ENCODE measurements at places on chromosomes 2 and 18.

DNA sequence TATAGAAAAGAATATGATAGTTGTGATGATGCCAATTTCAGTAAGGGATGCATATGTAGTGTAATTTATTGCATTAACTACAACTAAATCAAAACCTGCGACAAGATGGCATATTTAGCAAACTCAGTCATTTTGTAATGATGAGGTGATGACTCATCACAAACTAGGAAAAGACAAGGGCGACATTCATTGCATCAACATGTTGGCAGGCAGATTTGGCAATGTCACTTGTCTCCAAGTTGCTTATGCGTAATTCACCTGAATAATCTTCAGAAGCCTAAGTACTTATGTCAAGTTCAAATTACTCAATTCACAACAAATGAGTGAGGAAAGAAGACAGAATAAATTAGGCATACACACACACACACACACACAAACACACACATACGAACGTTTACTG lies 273.2 kb upstream of the RGPD4 start:
- DNase-seq: no peak

DNA sequence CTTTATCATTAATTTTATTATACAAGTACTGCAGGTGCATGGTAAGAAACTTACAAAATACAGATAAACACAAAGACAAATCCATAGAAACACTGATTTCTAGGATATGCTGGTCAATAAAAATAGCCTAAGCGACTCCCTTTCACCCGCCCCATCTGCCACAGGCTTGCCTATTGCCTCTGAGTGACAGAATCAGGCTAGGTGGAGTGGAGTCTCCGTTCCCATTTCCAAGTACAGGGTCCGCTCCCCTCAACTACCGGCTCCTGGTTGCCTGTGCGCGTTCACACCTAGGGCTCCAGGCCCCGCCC lies 201 bp upstream of the TRAPPC12 start:
- no peak for DNase-seq

- DNase-seq: peak; percentile 56
Measured at GRCh38 chr2:38509314-38509946, 93.3 kb downstream of the HNRNPLL start.

GRCh38 chr2:190205657-190206056 lies 114.0 kb downstream of the HIBCH start:
- DNase-seq: no peak

DNA sequence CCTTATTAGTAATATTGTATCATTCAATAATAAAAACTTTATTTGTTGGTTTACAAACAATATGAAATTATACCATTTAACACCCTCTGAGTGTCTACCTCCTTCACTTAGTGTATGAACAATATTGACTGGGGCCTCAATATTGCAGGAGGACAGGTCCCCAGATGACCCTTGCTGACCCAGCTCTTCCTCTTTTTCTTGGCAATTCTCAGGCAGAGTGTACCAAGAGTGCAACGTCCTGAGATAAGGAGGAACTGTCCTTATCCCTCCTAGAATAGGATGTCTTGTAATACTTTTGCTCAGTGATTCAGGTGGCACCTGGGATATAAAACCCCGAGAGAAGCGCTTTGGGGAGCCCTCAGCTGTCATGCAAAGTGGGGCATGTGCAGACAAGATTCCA lies 76.8 kb downstream of the PLA2R1 start:
- DNase-seq: no peak

DNA sequence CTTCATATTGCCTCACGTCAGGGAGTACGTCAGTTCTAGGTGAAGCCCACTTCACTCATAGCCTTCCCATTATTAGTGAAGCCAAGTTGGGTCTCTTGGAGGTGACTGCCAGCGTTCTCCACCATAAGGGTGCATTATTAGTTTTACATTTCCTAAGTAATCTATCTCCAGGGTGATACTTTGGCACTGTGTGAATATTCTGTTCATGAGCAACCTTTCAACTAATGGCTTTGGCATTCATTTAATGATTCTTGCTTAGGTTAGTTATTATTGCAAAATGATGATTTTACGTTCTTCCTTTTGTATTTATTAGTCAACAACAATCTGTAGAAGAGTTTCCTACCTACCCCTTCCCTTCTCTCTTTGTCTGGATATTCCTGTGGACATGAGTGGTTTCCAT lies 97.5 kb downstream of the MAP4K4 start:
- DNase-seq: no peak

GRCh38 chr2:180463608-180464007 lies 456.5 kb upstream of the CWC22 start:
- DNase-seq: no peak

DNA sequence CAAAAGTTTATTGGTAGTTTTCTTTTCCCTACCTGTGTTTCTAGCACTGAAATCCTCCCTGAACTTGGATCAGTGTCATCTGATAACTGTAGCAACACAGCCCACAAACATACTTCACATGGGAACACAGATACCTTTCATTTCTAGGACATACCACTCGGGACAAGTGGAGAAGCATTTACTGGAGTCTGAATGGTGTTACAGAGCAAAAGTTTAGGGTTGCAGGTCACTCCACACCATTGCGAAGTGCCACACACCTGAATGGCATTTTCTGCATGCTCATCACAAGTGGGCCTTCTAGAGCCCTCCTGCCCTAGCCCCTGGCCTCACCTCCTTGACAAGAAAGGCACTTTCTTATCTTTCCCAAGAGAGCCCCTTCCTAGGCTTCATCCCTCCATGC lies 184.8 kb upstream of the PKDCC start:
- DNase-seq: no peak

- no peak for DNase-seq
Measured at GRCh38 chr2:31563273-31563839, 17.4 kb downstream of the SRD5A2 start.

DNA sequence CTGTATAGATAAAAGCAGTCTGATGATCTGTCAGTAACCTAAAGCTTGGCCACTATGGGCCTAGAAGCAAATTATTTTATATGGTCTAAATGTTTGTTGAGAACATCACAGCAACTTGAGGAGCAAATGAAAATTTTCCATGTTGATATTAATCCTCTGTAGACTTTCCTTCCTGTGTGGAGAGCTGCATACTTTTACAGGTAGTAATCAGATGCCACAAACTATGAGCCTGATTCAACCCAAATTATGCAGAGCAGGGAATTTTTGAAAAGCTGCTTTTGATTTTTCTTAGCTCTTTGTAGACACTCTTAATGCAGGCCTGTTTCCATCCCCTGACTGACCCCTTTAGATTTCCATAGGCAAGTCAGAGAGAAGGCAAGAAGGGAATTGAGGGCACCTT lies 17.3 kb downstream of the PAX3 start:
- DNase-seq: no peak

- no peak for DNase-seq
Measured at GRCh38 chr18:67651438-67651837, 134.9 kb upstream of the DSEL start.

GRCh38 chr2:72673279-72673678 lies 152.6 kb downstream of the EXOC6B start:
- DNase-seq: peak; percentile 30

DNA sequence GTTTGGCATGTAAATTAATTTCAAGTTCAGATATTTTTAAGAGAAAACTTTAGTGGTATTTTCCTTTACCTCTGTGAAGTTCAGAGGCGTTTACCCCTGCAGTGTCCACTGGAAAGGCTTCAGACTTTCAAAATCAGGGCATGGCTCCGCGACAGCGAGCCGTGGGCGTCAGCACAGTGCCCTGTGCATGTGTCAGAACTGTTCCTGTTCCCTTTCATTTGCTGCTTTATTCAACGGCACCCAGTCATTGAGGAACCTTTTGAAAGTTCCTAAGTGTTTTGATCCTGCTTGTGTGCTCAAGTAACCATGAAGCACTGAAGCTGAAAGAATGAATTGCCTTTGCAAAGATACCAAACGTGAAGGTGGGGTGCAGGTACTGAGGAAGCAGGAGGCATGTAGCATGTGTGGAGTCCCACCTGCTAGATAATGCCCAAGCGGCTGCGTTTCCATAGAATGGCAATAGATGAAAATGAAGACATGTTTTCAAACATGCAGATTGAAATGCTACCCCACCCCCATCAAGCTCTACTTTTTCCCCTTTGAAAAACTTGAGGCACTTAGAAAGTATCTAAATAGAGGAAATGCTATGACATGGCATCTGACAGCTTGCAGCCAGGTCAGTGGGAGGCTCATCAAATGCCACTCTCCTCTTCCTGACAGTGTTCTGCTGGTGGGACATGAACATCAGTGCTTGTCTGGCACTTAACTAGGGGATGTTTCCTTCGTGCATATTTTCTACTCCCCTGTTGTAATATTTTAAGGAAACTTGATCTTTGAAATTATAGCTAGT lies 148.6 kb downstream of the ZNF236 start:
- no peak for DNase-seq

GRCh38 chr2:136077107-136077506 lies 40.8 kb downstream of the CXCR4 start:
- no peak for DNase-seq

Measured in HT-29 (cell line).